ENCODE measurements at places on chromosomes 3 and 15.

DNA sequence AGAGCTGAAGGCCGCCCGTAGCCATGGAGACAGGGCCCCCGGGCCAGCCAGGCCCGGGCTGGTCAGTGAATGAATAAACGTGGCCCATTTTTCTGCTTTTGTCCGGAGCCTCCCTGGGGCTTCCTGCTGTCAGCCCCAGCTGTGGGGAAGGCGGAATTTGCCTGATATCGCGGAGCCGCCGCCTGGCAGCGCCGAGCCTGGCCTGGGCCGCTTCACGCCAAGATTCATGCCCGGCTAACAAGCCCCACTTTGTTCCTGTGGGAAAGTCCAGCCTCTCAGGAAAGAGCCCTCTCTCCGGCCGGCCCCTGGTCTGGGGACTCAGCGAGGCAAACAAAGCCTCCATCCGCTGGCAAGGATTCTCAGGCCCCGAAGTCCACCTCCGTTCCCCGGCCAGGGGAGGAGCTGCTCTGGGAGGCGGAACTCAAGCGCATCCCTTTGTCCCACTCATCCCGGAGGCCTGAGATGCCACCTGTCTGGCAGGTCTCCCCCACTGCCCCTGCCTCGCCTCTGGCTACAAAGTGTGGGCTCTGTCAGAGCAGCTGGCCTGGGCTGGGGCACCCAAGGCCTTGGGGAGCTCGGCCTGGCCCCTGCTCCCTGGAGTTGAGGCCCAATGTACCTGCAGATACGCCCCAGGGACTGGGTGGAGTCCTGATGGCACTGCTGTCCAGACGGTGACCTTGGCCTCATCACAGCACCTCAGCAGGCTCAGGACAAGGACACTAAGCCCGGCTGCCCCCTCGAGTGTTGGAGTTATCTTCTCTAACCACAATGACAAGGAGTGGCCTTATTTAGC is 51.6 kb upstream of the SLC6A11 start:
- DNase-seq = no peak

GRCh38 chr3:11154036-11154952 is at the start of gene HRH1:
Gene HRH1 (plus strand): TSS chr3:11154493. CDS start chr3:11259038, 104,545 bp downstream.
- DNase-seq = no peak

DNA sequence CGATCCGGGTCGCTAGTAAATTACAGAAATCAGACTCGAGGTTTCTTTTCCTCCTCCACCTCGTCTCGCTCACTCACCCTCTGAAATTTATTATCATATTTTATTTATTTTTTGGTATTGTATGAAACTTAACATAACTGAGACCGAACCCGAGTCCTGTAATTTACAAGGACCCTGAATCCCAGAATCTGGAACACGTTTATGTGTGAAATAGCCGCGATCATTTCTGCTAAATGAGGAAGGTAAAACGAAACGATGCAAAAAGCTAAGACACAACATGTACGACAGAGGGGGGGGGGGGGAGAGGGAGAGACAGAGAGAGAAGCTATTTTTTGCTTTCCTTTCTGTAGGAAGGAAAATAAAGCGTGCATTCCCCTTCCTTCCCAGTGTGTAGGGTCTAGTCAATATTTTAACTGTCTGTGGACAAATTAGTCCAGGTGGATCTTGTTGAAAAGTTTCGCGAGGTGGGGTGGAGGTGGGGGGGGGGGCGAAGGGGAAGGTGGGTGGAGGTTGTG is 1.6 kb downstream of the BBX start:
- no peak for DNase-seq

GRCh38 chr15:34064438-34064837 is 25.4 kb upstream of the AVEN start:
- no peak for DNase-seq

GRCh38 chr3:197510642-197511018 is 45.1 kb downstream of the BDH1 start:
- DNase-seq = no peak

DNA sequence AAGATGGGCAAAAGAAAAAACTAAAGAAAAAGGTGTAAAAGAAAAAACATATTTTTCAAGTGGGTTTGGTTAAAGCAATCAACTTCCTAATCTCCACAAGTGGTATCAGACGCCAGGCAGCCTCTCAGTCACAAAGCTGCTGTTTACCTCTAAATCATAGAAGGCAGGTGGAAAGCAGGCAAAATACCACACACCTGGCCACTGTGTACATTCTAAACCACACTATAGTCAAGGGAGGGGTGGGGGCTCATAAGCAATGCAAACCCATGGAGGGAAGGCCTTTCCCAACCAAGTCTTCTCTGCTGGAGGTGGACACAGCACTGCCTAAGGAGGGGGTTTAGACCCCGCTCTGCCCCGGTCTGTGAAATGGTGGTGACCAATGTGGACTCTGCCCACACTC is 50.4 kb downstream of the MCF2L2 start:
- no peak for DNase-seq

- DNase-seq = no peak
Measured at GRCh38 chr3:27287052-27287451, 82.1 kb downstream of the NEK10 start.

- no peak for DNase-seq
Measured at GRCh38 chr3:71064291-71064955, 519.1 kb downstream of the FOXP1 start.

DNA sequence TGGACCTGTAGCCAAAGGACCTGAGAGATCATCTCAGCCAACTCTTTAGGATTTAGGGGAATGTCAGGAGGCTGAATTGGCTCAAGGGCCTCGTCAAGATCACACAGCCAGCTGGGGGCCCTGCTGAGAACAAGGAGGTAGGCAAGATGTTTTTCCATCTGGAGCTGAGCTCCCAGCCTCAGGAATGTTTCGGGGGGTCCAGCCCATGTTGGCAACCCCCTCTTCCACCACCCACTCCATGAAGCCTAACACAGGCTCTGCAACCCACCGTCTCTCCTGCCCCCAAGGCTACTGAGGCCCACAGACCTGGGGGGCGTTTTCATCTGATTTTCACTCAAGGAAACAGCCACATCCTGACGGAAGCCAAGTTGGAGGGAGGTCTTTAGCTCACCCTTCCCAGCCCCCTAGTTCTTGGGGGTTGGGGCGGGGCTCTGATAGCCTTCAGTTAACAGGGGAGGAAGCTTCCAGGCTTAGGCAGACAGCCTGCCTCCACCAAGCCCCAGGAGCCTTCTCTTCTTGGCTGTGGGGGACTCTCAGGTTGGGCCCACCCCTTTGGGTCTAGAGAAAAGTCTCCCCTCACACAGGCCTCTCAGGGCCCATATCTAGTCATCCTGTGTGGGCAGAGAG is 48.8 kb downstream of the EPHB3 start:
- DNase-seq = no peak

DNA sequence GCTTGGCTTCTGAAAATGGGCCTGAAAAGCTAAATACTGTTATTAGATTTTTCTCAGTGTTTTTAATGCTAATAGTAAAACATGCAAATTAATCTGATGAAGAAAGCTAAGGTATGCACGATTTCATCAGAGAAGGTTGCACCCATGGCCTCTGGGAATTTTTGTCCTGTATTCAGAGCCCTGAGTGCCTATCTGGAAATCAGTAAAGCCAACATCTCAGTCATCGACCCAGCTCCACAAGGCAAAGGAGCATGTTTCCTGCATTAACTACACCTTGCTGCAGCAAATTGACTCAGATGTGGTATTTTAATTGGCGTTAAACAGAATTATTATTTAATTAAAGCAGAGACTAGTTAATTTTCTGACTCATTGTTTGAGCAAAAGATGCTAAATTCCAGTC is 49.0 kb upstream of the TP63 start:
- no peak for DNase-seq

- DNase-seq = no peak
Measured at GRCh38 chr15:49865925-49866757, 245.3 kb downstream of the DTWD1 start.

- no peak for DNase-seq
Measured at GRCh38 chr3:124258057-124258500, 266.2 kb upstream of the ROPN1 start.

- no peak for DNase-seq
Measured at GRCh38 chr15:76168237-76168984, 108.6 kb downstream of the TMEM266 start.

DNA sequence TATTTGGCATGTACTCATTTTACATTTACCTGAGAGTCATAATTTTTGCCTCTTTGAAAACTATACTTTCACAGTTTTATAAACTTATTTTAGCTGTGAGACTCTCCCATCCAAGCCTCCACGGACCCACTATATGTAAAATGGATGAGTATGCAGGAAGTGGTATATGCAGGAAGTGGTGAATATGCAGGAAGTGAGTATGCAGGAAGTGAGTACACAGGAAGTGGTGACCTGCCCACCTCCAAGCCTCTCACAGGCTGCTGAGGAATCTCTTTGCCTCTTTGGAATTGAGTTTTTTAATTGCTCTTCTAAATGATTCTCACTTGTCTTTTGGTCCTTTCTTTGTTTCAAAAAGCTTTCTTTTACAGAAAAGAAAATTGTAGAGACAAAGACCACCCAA is 85.2 kb downstream of the KBTBD8 start:
- DNase-seq = no peak

GRCh38 chr3:37993067-37993455 is 2.5 kb downstream of the VILL start:
- DNase-seq = no peak

DNA sequence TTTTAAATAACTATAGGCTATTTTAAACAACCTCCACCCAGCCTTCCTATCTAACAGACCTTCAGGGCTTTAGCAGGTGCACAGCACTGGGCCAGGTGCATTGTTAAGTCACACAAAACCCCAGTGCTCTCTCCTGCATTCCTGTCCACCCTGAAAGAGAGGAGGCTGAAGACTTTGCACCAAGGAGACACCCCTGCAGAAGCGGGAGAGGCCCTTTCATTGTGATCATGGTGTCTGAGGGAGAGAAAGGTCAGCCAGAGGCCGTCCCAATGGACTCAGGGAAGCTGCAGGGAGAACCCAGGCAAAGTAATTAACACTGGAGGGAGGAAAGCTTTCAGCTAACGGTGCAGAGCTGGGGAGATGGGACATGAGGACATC is 5.2 kb downstream of the LRIG1 start:
- no peak for DNase-seq

DNA sequence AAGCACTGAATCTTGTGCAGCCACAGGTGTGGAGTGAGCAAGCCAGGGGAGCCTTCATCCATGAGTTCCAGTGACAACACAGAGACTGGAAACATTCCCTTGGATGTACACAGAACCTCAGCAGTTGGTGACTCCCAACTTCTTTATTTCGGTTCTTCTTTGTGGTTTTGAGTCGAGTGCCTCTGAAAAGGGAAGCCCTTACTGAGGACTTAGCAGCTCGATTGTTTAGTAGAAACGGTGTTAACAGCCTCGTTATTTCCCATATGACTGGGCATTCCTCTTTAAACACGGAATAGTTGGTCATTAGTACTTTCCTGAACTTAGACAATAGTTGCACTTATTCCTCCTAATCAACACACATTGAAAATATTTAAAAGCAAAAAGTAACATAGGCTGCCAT is 7.7 kb downstream of the SLCO3A1 start:
- DNase-seq = no peak

GRCh38 chr3:5122741-5123706 is 932 bp downstream of the ARL8B start:
- DNase-seq = peak; percentile 22

All from SW 1271 (cell line).